ENCODE measurements at places on chromosomes 5 and 9. TPM values are rescaled to one million over a fixed set of nuclear protein-coding genes. Genes with fewer than 3 reads are reported as not detected.

The STRBP gene
- total RNA-seq, result 2.1 TPM

The FOXD1 gene
- total RNA-seq, result 42.7 TPM

The CCDC192 gene
- not detected for total RNA-seq

The LCNL1 gene
- total RNA-seq, result not detected

The ZNF300 gene
- total RNA-seq, result 4.4 TPM

The MAP1B gene
- total RNA-seq, result 215 TPM

The GFPT2 gene
- 3.4 TPM for total RNA-seq

The BHMT gene
- total RNA-seq, result not detected

The GLRA1 gene
- total RNA-seq, result not detected

DNA sequence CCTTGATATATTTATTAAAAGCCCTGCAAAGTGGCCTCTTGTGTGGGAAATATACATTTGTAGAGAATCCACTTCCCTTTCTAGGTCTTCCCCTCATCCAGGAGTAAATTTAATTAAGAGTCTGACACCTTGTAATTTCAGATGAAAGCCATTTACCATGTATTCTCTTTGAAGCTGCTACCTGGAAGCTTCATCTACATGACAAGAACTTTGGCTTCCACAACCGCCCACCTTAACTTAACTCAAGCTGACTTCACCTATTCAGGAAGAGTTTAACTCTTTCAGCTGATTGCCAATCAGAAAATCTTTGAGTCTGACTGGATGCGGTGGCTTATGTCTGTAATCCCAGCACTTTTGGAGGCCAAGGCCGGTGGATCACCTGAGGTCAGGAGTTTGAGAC is 899.9 kb downstream of the TAF11L14 start:
- no peak for DNase-seq

DNA sequence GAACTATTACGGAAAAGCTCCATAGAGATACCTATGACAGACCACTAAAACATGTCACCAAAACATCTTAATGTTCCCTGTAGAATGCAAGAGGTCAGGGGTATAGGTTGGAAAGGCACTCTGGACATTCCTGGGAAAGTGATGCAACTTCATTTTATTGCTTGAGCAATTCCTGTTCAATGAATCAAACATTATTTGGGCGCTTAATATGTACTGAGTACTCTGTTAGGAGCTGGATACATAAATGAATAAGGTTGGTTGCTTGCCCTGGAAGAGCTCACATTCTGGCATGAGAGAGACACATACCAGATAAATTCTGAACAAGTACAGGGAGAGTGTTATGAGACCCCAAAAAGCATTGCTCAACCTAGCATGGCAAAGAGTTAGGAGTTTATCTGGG is 408.9 kb upstream of the DMAC1 start:
- DNase-seq, result no peak

- DNase-seq, result peak; percentile 82
Measured at GRCh38 chr9:87725900-87726709, at the start of gene CTSL. Gene CTSL (plus strand): TSS chr9:87726119. CDS start chr9:87727604, 1,485 bp downstream.

GRCh38 chr9:6229619-6230018 is 14.0 kb downstream of the IL33 start:
- DNase-seq, result no peak

GRCh38 chr5:10599862-10600284 is 36.0 kb downstream of the ANKRD33B start:
- peak; percentile 56 for DNase-seq

- no peak for DNase-seq
Measured at GRCh38 chr5:111229221-111229835, 5.1 kb downstream of the CAMK4 start.

DNA sequence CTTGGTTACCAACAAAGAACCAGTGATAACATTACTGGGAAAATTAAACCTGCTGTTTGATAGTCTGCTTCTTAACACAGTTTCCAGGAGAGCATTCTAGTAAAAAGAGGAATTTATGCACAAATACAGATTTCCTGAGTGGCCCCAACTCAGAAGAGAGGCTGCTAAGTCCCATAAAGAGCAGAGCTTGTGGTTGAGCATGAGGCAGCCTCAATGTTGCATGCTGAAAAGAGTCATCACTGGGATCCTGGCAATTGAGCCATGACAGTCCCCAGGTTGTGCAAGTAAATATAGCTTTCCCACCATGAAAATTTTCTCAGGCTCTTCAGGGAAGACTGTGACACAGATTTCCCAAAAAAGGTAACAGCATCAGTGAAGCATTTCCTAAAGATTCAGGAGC is 47.5 kb upstream of the ADRB2 start:
- no peak for DNase-seq

GRCh38 chr9:91258451-91258850 is 103.3 kb downstream of the AUH start:
- DNase-seq, result no peak

DNA sequence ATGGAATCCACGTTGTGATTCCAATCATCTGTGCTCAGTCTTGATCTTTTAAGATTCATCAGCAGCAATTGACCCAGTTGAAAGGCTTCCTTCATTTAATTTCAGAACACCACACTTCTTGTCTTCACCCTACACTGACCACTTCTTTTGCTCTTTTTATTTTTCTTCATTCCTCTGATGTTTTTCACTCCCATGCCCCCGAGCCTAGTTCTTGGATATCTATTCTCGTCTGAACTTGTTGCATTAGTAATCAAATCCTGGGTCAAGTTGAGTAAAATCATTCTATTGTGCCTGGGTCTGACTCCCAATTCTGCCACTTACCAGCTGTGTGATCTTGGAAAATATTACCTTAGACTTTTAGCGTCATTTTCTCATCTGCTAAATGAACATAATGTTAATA is 356.5 kb downstream of the CDH12 start:
- no peak for DNase-seq

- DNase-seq, result peak; percentile 60
Measured at GRCh38 chr9:99822109-99822805, 572 bp downstream of the NR4A3 start.

DNA sequence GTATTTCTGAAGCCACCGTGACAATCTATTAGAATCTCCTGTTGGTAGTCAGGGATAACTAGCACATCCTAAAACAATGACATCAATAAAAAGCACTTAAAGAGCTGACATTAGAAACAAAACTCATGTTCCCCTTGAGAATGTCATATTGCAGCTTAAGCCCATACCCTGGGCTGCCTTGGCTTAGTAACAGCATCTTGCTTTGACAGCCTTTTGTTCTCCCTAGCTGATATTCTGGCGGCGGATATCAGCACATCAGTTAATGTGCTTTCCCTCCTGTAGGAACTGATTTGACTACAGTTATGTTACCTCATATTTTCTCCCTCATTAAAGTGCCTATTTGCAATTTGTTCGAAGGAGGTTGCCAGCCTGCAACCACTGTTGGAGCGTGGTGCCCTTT is 214.1 kb downstream of the CD180 start:
- DNase-seq, result no peak

GRCh38 chr5:155540000-155540595 is 526.5 kb downstream of the KIF4B start:
- no peak for DNase-seq

DNA sequence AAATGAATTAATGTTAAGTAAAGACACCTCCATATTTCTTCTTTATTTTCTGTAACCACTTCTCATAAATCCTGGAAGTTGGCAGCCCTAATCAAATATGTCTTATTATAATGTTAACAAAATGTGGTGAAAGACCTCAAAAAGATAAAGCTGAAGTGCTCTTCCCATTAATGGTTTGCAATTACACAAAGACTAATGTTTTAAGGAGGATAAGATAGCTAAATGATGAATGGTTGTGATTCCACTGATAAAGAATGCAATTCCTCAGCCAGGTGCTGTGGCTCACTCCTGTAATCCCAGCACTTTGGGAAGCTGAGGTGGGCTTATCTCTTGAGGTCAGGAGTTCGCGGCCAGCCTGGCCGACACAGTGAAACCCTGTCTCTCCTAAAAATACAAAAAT is 125.8 kb upstream of the SNX2 start:
- DNase-seq, result no peak

DNA sequence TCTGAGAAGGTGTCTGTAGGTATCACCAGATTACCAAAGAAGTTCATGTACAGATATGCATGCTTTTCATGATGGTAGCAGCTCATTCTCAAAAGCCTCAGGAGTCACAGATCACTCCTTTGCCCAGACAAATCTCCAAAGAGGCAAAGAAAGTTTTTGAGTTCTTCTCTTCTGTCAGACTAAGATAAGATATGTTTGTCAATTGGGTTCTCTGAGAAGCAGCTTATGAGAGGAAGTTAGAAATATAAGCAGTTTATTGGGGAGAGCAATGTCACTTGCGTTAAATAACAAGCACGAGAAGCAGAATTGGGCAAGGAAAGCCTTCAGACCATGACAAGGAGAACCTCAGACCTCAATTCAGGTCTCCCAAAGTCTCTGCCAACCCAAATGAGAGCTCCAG is 219.2 kb upstream of the KLF4 start:
- no peak for DNase-seq
